Inflammatory macrophage treated with lipopolysaccharide for 1 hour (primary cell): ENCODE measurements at places on chromosomes 7 and 10.

- DNase-seq: peak; percentile 78
Observed at GRCh38 chr10:103859161-103860086, 4.0 kb upstream of the SH3PXD2A start.

DNA sequence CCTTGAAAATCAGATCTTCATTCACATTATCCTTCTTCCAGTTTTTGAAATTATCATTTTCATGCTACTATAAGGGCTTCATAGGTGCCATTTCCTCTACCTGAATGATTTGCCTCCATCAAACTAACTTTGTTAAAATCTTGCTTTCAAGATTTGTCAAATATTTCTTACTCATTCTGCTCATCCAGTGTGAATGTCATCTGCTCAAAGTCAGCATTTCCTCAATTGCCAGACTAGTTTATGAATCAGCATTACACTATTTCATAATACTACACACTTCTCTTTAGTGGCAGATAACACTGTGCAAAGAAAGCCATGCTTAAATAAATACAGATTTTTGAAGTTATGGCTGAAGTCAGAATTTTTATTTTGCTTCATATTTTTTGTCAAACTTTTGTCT is 21.3 kb upstream of the LIPF start:
- peak; percentile 75 for DNase-seq

DNA sequence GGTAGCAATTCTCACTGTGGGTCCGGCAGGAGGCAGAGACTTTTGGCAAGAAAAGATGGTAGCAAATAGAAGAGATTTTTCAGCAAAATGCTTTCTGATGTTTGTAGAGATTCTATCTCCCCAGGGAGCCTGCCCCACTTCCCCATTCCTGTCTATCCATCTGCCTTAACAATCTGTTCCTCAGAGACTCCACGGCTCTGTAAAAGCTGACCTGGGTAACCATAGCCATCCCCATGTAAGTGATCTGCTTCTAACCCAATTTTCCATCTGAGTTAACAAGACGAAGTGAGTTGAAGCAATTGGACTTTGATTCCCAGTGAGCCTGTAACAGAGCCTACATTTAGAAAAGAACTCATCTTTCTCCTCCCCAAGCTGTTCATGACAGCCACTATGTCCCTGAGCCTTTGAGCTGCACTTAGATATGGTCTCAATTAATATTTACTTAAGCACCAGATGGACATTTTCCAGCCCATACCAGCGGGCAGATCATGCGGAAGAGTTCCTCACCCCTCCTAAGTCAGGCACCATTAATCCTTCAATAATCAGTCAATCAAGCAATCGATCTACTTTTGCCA is 896.1 kb downstream of the CCSER2 start:
- no peak for DNase-seq

- no peak for DNase-seq
Observed at GRCh38 chr10:86363833-86364490, 2.6 kb downstream of the GRID1 start.

DNA sequence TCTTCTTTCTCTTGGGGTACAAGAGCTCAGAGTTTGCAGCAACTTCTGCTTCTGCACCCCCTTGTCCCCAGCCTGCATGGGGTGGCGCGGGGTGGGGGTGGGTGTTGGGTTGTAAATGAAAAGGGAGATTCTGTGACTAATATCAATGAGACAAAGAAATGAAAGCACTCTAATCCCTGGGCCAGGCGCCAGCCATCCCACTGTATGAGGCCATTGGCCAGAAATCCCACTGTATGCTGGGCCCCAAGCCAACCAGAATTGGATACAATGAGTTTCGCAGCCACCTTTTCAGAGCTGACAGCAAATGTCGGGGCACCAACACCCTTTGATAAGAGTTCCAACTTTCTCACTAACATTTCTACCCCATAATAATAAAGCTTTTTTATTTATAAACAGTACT is 10.9 kb upstream of the PTN start:
- no peak for DNase-seq
